NCI-H1694 (cell line): ENCODE measurements at places on chromosomes 2 and 18.

DNA sequence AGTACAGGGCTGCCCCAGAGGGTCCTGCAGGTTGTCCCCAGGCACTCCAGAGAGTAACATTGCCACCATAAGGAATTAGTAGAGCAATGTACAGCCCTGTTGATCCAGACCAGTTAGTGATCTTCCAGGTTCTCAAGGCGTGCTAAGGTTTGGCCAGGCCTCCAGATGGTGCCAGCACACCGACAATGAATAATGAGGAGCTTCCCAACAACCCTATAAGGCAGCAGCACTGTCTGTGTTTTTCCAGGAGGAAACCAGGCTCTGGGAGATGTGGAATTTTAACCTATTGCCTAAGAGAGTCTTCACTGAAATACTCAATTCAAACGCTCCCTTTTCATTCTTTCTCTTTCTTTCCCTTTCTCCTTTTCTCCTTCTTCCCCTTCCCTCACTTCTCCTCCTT lies 122.1 kb downstream of the MGAT5 start:
- DNase-seq: peak; percentile 91

- DNase-seq: no peak
These were observed 120.5 kb upstream of the MC4R start for GRCh38 chr18:60493066-60493465.

GRCh38 chr2:197212344-197213262 lies 98.0 kb downstream of the ANKRD44 start:
- no peak for DNase-seq

DNA sequence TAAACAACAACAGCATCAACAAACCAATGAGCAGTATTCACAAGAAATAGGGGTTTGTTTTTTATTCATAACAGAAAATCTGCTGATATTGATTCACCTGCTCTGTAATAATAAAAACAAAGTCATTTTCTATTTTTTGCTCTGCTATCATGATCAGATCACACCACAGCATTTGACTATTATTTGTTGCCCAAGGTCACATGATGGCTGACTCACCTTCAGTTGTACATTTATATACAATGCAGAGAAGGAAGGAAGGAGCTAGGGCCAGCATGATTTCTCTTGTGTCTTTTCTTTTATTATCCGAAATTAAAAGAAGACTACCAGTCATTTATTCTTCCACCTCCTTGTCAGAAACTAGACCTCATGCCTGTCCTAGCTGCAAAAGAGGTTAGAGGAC lies 1427.7 kb upstream of the CELF4 start:
- DNase-seq: no peak

- no peak for DNase-seq
These were observed 29.9 kb downstream of the C18orf54 start for GRCh38 chr18:54387631-54388030.

DNA sequence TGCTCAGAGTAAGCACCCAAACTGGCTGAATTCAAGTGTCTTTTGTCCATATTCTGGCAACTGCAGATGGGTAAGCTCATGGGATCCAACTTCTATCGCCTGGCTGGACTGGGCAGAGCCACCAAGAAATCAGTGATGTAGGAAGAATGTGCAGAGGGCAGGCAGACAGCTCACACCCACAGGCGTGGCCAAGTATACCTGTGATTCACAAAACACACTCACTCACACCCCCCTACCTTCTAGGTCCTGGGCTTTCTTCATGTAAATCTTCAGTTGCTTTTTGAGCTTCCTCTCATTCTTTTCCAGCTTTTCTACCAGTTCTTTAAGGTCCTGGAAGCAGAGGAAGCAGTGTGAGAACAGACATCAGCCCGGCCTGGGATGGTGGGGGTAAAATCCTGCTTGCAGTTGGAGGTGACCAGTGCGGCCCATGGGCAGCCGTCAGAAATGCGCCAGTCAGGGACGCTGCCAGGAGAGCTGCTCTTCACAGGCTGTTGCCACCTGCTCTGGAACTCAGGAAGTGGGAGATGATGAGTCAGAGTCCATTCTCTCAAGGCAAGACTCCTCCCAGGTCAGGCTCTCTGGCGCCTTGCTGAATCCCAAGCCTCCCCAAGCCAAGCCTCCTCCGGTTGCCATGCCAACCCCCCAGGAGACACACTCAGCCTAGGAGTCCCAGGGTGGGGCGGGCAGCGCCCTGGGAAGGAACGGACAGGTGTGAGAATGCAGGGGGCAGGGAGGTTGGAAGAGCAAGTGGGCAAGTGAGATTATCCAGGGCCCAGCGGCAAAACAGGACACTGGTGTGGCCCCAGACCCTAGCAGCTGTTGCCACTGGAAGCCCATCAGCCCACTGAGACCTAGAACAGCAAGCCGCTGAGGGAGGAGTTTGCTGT lies 36.2 kb upstream of the ACAA2 start:
- DNase-seq: no peak

GRCh38 chr2:207747653-207748560 lies 21.8 kb downstream of the FZD5 start:
- DNase-seq: no peak

DNA sequence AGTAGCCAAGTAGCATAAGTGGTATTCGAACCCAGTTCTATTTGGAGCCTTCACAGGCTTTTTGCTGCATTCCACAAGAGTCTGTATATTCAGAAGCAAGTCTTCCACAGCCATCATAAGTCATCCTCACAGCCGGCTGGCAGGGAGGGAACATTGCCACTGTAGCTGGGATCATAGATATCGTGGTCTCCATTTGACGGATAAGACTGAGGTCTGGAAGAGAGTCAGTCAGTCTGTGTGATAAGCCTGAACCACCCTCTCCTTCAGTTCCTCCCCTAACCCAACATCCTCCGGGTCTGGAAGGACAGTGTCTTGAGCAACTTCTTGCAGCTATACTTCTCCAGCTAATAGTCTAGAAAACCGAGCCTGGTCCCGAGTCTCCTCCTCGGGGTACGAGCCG lies 17.0 kb upstream of the C1QL2 start:
- DNase-seq: no peak

DNA sequence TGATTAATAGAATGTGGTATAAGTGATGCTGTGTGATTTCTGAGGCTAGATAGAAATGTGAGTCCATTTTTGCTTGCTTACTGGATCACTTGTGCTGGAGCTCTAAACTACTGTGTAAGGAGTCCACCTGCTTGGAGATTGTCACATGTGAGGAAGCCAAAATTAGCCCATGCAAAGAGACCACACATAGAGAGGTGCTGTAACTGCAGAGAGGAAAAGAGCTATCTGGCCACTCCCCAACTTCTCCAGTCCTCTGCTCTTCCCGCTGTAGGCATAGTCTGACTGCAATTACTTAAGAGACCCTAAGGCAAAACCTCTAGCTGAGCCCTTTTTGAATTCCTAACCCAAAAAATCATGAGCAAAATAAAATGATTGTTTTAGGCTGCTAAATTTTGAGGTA lies 120.6 kb upstream of the FBXO11 start:
- DNase-seq: no peak

DNA sequence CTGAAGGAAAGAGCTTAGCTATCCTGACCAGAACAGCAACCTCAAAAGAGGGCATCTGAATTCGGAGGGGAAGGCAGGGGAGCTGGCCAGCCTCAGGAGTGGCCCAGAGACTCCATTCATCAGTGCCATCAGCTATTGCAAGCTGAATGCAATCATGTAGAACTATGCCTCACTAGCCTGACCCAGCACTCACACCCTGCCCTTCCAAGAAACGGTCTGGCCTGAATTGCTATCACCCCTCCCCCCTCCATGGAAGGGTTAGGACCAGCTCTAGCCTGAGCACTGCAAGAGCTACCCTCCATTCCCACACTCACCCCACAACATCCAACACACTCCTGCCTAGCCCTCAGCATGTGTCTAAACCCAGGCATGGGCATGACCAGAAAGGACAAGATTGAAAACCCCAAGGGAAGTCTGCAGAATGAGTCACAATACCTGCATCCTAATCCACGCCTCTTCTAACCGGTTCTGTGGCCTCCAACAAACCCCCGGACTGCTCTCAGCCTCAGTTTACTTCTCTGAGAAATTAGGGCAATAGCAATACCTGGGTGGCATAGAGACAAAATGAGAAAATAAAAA lies 120.3 kb downstream of the BCL11A start:
- DNase-seq: no peak

GRCh38 chr2:163610817-163611556 lies 124.8 kb downstream of the FIGN start:
- DNase-seq: no peak

GRCh38 chr2:105776560-105776928 lies 31.8 kb downstream of the NCK2 start:
- no peak for DNase-seq

DNA sequence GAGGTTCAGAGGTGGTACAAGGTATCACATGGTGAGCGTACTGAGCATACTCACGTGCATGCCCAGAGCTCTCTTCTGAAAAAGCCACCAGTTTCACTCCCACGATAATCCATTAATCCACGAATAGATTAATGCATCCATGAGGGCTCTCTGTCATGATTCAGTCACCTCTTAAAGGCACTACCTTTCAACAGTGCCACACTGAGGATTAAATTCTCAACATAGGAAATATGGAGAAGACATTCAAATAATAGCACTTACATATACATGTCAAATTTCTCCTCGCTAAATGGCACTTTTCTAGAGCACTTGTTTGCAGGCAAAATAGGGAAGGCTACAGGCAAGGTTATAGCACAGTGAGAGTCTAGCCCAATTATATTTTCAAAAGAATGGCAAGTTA lies 825.9 kb downstream of the TRIB2 start:
- DNase-seq: no peak

DNA sequence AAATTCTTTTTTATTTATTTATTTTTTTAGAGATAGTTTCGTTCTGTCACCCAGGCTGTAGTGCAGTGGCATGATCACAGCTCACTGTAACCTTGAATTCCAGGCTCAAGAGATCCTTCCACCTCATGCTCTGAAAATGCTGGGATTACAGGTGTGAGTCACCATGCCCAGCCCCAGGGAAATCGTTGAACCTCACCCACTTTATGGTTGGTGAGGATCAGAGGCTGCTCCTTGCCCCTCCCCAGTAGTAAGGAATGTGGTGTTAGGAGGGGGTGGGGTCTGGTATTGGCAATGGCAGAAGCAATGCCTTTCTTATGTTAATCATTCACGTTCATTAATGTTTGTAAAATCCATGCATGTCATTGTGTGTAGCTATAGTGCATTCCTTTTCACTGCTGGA lies 161.9 kb downstream of the SUCLG1 start:
- no peak for DNase-seq

DNA sequence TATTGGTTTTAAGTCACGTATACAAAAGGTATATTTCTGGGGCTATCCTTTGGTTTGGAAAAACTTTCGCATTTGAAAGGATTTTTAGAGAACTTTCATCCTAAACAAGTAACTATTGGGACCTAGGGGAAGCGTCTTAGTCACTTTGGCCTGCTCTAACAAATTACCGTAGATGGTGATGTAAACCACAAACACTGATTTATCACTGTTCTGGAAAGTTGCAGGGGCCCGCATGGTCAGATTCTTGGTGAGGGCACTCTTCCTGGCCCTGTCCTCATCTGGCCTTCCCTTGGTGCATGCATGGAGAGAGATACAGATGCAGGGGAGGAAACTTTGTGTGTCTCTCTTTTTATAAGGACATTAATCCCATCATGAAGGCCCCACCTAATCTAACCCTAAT lies 49.1 kb upstream of the ANKRD62 start:
- no peak for DNase-seq

DNA sequence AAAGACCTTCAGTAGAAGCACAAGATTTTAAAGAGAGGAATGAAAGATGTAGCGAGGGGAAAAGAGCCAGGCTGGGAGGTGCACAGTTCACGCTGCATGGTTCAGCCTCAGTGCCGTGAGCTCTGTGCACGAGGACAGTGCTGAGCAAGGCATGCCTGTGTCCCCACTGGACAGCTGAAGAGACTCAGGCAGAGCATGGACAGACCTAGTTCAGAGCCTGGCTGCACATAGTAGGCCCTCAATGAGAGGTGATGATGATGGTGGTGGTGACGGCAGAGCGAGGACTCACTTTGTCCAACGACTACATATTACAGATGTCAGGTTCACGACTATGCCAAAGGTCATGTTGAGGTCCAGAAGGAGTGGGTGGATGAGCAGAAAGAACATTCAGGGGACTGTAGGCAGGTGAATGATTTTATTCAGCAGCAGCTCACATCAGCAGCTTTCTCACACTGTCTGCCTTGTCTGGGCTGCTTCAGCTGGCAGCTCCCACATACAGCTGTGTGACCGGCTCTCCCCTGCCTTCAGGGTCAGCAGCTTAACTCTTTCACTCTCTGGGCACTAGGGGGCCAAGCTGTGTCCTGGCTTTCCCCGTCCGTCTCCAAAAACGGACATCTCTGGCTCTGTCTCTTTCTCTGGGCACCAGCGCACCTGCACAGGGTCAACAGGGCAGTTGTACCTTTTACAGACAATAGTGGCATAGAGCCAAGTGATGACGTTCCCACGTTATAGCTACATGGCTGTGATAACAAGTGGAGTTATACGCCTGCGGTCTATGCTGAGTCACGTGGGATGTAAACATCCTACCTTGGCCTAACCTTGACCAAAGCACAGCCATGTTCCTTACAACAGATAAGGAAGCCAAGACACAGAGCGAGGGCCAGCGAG lies 128.8 kb upstream of the MSH6 start:
- DNase-seq: no peak

DNA sequence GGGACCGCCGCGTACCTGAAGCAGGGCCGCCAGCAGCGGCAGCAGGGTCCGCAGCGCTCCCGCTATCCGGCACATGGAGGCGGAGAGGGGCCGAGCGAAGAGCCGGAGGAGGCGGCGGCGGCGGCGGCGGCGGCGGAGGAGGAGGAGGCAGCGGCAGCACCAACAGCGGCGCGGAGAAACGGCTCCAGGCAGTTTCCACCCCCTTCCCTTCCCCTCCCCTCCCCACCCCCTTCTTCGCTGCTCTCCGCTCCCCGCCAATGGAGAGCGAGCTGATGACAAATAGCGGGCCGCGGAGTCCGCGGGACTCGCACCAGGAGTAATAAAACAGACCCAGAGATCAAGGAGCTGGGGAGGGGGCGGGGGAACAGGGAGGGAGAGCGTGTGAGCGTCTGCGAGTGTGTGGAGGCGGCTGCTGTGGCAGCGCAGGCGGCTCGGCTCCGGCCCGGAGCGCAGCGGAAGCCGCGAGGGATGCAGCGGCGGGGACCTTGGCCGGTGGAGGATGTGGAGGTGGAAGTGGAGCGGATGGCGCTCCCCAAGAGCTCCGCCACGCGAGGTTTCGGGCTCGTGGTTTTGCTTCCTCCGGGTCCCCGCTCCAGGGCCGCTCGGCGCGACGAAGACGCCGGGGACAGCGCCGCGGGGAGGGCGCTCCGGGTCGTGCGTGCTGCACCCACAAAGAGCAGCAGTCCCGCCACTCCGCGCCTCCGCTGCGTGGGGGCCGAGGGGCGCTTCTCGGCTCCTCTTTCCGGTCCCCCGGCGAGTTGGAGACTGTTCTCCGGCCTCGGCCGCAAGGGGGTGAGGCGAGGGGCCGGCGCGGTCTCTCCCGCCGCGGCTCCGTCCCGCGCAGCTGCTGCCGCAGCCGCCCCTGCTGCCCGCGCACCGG lies at the start of gene CDH2:
Gene CDH2 (minus strand): TSS at position 183 of the 880 bp plus-strand sequence. CDS start 108 bp downstream, at position 75.
- DNase-seq: peak; percentile 74
